Kidney glomerular epithelial cell (primary cell): ENCODE measurements at places on chromosomes 1 and 21.

DNA sequence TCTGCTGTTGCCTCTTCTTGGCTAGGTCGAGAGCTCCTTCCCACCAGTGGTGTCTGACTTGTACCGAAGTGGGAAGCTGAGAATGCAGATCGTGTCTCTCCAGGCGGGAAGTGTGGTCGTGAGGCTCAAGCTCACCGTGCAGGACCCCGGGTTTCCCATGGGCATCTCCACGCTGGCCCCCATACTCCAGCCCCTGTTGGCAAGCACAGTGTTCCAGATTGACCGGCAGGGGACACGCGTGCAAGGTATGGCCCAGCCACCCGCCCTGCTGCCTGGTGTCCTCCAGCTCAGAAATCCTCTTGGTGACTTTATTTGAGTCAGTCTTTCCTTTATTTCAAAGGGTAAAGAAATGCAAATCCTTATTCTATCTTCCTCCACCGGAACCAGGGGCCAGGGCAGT is 32.7 kb downstream of the UMODL1 start:
- no peak for DNase-seq

- DNase-seq = no peak
Observed at GRCh38 chr1:16915627-16915973, 6.1 kb upstream of the CROCC start.

GRCh38 chr1:203268901-203269653 is 36.2 kb upstream of the BTG2 start:
- peak; percentile 75 for DNase-seq

DNA sequence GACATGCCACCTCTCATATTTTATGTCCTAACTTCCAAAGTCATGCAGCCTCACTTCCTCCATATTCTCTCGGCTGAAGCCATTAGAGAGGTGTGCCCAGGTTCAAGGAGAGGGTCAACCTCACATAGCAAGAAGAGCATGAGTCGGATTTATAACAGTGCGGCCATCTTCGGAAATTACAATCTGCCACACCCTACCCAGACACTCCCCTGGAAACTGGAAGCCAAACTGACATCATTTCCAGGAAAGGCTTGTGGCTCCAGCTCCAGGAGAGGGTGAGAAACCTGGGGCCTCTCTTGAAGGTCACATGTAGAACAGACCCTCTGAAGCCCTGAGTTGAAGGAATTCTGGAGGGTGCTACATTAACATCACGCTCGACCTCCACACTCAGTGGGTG is 73.5 kb downstream of the RRAGC start:
- DNase-seq = no peak

- peak; percentile 10 for DNase-seq
Observed at GRCh38 chr1:83509301-83509781, 489.6 kb downstream of the TTLL7 start.

GRCh38 chr1:201181726-201182125 is 8.9 kb upstream of the IGFN1 start:
- DNase-seq = no peak

DNA sequence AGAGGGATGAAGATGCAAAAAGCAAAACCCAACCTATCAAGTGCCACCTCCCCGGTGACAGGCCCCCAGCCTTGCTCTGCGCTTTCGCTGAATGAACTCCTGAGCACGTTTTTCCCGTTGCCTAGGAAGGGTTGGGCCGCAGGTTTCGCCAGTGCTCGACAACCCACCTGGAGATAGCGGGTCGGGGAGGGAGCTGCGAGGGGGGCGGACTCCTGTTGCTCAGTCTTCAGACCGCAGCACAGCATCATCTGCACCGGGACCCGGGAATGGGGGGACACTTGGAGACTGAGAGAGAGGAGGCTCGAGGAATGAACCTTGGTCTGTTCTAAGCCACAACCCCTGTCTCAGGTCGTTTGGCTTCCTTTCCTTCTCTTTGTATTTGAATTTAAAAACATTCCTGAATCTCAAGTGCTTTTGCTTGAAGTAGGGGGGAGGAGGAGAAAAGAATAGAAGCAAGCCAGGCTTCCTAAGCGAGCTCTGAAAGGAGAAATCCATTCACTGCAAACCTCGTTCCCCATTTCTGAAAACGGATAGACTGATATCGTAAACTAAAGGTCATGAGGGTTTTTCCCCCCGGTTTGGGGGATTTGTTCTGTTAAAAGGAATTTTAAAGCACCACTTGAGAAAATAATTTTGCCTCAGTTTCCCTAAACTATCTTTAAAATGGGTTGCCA is 1.2 kb downstream of the AK5 start:
- no peak for DNase-seq

DNA sequence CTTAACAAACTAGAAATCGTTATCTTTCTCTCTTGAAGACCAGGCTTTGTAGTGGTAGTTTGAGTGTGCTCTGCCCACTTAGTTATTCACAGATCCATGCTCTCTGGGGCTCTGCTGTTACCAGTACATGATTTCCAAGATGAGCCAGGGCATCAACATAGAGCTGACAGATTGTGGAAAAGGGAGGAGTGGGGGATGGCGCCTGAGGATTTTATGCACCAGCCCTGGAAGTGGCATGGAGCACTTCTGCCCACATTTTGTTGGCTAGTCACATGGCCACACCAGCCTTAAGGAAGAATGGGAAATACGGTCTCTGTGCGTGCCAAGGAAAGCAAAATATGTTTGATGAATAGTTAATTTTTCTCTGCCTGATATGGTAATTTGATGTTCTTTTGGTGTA is 18.2 kb downstream of the TSNAX start:
- DNase-seq = no peak

- DNase-seq = no peak
Observed at GRCh38 chr21:42601656-42602055, 51.8 kb upstream of the PDE9A start.

GRCh38 chr1:94608852-94609530 is 67.4 kb upstream of the F3 start:
- no peak for DNase-seq

GRCh38 chr1:64033667-64034220 is 169.7 kb upstream of the UBE2U start:
- DNase-seq = no peak

GRCh38 chr21:39523915-39524314 is 72.1 kb downstream of the SH3BGR start:
- no peak for DNase-seq

DNA sequence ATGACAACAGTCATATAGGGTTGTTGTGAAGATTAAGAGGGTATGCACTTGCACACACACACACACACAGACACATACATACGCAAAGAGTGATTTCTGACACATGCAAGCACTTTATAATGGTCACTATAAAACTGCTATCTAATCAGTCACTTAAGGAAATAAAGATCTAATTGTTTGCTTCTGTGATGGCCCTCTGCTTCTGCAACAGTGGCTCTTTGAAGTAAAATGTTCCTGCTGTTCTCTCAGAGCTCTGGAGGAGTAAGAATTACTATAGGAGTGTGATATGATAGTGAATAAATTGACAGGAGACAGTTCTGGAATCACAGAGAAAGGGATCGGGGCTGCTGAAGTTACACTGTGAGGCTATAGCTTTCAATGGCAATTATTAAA is 494.5 kb upstream of the B3GALT2 start:
- DNase-seq = no peak

DNA sequence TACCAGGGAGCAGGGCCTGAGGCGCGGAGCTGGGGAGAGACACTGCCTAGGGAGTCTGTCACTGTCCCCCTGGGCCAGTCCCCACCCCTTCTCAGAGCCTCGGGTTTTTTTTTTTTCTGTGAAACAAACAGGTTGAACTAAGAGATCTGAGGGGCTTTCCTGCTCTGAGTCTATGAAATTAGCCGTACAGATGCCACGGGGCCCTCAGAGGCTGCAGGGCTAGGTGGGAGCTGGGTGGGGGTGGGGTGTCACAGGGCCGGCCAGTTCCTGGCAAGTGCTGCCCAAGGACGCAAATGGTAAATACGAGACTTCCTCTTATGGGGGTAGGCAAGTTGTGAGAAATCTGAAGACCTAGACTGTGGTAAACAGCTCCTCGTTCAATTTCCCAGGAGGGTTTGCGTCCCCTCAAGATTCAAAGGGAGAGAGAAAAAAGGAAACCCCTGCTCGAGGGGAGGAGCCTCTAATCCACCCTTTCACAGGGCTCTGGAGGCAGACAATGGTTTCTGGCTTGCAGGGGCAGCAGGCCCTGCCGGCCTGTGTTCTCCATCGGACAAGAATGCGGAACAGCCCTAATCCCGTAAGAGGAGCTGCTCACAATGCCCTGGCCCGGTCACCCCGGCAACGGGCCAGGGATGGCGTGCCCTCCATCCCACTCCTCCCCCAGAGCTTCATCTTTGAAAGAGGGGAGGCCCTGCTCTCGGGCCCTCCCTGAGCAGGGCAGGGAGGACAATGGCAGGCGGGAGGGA is 7.8 kb downstream of the NUAK2 start:
- peak; percentile 60 for DNase-seq

DNA sequence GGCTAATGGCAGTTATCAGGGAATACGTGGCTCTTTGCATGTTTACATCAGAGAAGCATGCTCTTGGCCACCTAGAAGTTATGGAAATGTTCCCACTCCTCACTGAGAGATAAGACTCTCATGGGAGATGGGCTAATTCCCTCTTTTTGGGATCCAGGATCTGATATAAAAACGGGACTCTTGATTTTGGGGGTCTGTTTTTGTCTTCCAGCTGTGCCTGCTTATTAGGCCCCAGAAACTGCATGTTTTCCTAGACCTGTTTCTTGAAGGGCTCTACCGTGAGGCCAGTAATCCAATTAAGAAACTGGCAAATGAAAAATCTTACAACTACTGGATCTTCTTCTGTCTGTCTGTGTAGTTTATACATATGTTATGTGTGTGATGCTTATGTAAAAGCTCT is 47.0 kb upstream of the PTCH2 start:
- DNase-seq = no peak

- DNase-seq = no peak
Observed at GRCh38 chr1:232974971-232975370, 24.6 kb downstream of the NTPCR start.

DNA sequence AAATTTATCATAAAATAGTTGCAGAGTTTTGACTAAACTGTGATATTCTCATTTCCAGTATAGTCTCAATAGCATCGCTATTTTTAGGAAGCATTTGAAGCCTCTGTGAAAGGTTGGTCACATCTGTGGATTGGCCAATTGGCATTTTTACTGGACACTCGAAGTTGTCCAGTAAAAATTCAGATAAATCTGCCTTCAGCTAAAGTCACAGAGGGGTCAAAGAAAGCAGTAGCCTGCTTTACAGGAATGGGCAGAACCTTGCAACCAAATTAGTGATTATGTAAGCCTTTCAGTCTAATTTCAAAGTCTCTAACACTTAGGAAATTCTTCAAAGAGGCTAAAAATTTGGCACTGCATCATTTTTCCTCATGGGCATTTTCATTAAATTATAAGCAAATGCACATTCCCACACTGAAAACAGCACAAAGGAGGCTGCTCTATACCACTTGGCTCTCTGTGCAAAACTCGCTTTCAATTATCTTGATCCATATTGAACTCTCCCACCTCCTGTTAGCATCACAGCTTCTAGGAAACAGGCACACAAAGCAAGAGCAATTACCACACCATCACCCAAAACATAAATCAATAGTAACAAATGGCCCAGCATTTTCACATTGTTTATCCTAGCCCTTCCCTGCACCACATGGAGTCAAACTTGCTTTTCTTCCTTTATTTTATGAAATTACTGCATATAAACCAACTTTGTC is 318.5 kb upstream of the DUSP10 start:
- DNase-seq = no peak

DNA sequence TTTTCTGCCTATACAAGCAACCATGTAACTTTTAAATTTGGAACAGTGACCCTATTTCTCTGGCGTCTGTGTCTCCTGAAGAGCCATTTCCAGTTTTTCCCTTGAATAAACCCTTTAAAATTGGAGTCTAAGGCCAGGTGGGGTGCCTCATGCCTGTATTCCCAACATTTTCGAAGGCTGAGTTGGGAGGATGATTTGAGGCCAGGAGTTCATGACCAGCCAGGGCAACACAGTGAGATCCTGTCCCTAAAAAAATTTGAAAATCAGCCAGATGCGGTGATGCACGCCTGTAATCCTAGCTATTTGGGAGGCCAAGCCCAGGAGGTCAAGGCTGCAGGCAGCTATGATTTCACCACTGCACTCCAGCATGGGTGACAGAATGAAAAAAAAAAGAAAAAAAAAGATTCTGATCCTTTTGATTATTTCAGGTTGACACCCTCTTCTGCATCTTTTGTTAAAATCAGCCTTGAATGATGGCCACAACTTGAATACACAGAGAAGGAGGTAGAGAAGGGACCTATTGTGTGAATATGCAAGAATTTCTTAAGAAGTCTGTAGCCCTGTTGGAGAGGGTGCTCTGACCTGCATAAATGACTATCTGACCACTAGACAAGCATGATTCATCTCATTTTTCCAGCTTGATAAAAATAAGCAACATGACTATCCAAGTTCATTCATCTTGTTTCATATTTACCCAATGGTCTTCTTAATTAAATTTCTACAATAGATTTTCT is 40.2 kb upstream of the PARP1 start:
- DNase-seq = peak; percentile 7

DNA sequence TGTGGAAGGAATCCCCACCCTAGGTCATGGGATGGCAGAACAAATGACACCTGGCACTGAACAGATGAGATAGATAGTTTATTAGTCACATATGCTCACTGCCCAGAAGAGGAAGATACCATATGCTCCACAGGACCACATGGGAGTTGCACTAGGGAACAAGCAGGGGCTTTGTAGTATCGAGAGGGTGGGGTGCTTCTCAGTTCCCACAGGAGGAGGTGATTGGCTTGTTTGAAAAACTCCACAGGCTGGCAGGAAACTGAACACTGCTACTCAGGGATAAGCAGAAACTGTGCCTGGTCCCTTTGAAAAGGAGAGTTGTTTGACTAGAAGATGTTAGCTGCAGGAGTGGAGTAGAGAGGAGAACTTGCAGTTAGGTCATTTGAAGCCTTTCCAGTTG is 31.9 kb upstream of the RXRG start:
- no peak for DNase-seq

GRCh38 chr1:151196292-151196800 is 2.0 kb upstream of the PIP5K1A start:
- DNase-seq = peak; percentile 86

GRCh38 chr1:24336075-24336474 is 16.9 kb downstream of the GRHL3 start:
- DNase-seq = no peak

- no peak for DNase-seq
Observed at GRCh38 chr1:186568221-186568620, 107.3 kb upstream of the PDC start.

DNA sequence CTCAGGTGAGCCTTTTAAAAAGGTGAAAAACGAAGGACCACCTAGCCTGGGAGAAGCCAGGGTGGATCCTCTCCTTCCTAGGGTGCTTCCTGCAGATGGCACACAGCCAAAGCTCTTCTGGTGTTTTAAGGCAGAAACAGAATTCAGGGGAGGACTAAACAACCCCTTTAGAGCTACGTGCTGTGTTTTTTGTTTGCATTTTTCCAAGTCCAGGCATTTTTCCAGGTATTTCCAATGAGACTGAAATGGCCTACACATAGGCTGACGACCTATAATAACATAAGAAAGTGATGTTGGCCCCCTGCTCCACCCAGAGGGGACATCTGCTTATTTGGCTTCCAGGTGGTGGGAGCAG is 83.8 kb downstream of the CAPZB start:
- no peak for DNase-seq

- DNase-seq = peak; percentile 82
Observed at GRCh38 chr1:10508511-10508951, 33.8 kb downstream of the PEX14 start.

GRCh38 chr1:85461216-85461918 is 3.6 kb downstream of the DDAH1 start:
- no peak for DNase-seq
